ENCODE measurements at places on chromosomes 4 and X. TPM values are rescaled to one million over a fixed set of nuclear protein-coding genes. Genes with fewer than 3 reads are reported as not detected.

DNA sequence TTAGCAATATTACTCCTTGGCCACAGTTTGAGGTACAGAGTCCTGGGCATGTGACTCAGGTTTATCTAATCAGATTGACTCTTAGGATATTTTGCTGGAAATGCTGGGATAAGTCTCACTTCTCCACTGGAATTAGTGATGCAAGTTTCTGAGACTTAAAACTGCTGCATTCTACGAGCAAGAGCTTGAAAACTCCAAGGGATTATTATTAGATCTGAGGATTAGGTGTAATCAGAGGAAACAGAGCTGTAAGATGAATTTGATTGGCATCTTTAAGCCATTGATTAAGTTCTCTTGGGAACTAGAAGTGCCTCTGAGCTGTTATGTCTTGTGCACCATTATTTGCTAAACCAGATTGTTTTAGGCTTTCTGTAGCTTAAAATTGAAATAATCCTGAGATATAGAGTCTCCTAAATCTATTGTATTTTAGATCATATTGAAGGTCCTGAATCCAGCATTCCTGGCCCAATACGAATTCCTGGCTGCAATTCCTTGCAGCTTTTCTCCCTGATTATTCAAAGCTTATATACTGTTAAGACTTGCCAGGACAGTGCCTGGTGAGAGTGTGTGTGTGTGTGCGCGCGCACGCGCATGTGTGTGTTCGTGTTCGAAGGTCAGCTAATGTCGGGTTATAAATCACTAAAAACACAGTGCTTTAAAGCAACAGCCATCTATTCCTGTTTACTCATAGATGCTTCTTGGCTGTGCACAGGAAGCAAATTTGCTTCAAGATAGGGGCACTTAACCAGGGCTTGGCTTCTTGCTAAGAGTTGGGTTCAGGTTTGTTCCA, 735.1 kb downstream of the STIM2 start:
- H3K27me3 ChIP-seq = no peaks in the 10 kb centered on the region
- DNase-seq = no peak
- H3K4me1 ChIP-seq = no peaks in the 10 kb centered on the region
- no peaks in the 10 kb centered on the region for H3K36me3 ChIP-seq

- no peaks in the 10 kb centered on the region for H3K36me3 ChIP-seq
- H3K4me1 ChIP-seq = no peaks in the 10 kb centered on the region
- no peak for DNase-seq
- peaks cover 4% of the 10 kb centered on the region for H3K27me3 ChIP-seq
- H3K27ac ChIP-seq = no peak overlapping the region
Measured at GRCh38 chrX:53031380-53031779, 17.2 kb upstream of the GPR173 start.

DNA sequence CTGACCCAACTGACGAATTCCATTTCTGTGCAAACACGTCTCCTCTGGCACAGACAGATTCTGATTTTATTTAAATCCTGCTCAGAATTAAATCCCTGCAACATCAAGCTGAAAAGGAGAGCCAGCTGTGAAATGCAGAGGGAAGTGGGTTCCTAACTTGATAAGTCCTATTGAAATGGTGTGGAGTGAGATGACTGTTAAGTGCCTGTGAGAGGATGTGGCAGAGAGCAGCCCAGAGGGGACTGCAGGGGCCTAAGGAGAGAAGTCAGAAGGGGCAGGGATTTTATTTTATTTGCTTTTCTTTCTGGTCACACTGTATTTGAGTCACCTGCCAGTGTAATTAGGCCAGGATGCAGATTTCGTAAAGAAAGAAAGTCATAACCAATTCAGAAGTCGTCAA, 277.4 kb downstream of the NKX6-1 start:
- no peak overlapping the region for H3K27ac ChIP-seq
- H3K36me3 ChIP-seq = no peaks in the 10 kb centered on the region
- no peak overlapping the region for H3K4me3 ChIP-seq
- no peaks in the 10 kb centered on the region for H3K4me1 ChIP-seq

DNA sequence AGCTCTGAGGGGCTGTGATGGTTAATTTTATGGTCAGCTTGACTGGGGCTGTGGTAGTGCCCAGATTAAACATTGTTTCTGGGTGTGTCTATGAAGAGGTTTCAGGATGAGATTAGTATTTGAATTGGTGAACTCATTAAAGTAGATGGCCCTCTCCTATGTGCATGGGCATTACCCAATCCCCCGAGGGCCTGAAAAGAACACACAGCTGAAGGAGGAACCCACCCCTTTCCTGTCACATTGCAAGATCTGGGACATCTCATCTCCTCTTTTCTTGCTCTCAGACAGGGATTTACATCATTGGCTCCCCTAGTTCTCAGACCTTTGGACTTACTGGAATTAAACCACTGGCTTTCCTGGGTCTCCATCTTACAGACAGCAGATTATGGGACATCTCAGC, 29.4 kb upstream of the NDP start:
- H3K4me3 ChIP-seq = no peak overlapping the region
- no peak for DNase-seq
- no peak overlapping the region for H3K27ac ChIP-seq
- H3K27me3 ChIP-seq = no peaks in the 10 kb centered on the region
- H3K36me3 ChIP-seq = no peaks in the 10 kb centered on the region
- H3K4me1 ChIP-seq = no peaks in the 10 kb centered on the region

The VGLL1 gene
- total RNA-seq = 0.77 TPM

The CXCL6 gene
- total RNA-seq = not detected

DNA sequence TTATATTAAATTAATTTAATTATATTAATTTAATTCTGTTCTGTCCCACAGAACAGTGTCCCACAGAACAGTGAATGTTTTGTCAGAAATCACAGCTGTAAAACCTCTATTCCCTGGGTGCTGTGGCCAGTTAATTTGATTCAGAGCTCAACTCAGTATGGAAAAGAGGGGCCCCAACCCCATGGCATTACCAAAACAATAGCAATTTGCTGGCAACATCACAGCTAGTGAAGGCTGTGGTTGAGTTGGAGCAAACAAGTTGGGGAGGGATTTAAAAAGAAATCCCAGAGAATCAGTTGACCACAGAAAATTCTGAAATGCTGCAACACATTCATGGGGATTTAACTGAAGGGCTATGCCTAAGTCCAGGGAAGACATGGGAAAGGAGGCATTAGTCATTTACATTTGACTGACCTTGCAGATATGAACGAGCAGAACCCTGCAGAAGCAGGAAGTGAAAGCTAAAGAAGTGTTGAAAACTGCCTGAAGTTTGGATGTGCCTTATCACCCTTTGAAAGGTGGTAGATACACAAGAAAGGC, 30.1 kb downstream of the PDHA2 start:
- H3K27ac ChIP-seq = no peak overlapping the region
- no peaks in the 10 kb centered on the region for H3K36me3 ChIP-seq
- no peak overlapping the region for H3K4me3 ChIP-seq
- H3K4me1 ChIP-seq = no peaks in the 10 kb centered on the region

DNA sequence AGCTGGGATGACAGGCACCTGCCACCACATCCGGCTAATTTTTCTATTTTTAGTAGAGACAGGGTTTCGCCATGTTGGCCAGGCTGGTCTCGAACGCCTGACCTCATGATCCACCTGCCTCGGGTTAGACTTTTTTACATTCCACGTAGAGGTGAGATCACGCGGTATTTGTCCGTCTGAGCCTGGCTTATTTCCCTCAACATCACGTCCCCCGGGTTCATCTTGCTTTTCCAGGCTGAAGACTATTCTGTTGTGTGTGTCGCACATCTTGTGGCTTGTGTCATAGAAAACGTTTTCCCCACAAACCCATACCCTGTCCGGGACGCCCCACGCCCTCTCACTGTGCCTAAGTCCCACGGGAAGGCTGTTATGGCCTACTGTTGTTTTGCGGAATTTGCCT, 185.3 kb downstream of the CRLF2 start:
- H3K27me3 ChIP-seq = peaks cover 2% of the 10 kb centered on the region
- peak; percentile 29 for DNase-seq
- H3K4me1 ChIP-seq = peaks cover 16% of the 10 kb centered on the region
- no peaks in the 10 kb centered on the region for H3K36me3 ChIP-seq
- peak overlapping the region; percentile 68 for H3K27ac ChIP-seq

- H3K4me1 ChIP-seq = peaks cover 16% of the 10 kb centered on the region
- H3K27ac ChIP-seq = no peak overlapping the region
- H3K36me3 ChIP-seq = no peaks in the 10 kb centered on the region
- H3K27me3 ChIP-seq = peaks cover 34% of the 10 kb centered on the region
Measured at GRCh38 chrX:54411732-54412131, 28.5 kb upstream of the TSR2 start.

- DNase-seq = no peak
- peaks cover 37% of the 10 kb centered on the region for H3K4me1 ChIP-seq
- H3K36me3 ChIP-seq = peaks cover 27% of the 10 kb centered on the region
- H3K27me3 ChIP-seq = no peaks in the 10 kb centered on the region
- H3K4me3 ChIP-seq = peak overlapping the region; percentile 96
- H3K27ac ChIP-seq = peak overlapping the region; percentile 97
Measured at GRCh38 chr4:98262431-98262830, 1.2 kb downstream of the RAP1GDS1 start.

DNA sequence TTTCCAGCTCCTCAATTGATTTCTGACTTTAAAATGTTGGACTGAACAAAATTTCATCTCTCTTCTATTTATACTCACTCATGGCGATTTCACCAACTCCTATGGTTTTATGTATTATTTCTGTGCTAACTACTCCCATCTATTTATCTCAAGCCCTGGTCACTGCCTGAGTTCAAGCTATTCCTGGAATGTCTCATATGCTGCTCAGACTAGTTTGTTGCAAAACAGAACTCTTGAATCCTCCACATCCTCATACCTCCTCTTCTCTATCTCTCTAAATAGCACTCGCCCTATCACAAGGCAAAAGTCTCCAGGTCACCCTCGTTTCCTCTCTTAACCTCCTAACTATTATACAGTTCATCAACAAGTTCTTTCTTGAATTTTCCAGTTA, 19.0 kb upstream of the DDX60 start:
- no peak for DNase-seq
- no peak overlapping the region for H3K4me3 ChIP-seq
- peaks cover 4% of the 10 kb centered on the region for H3K4me1 ChIP-seq

The SPANXN3 gene
- not detected for total RNA-seq

GRCh38 chrX:68490644-68491043, 8.2 kb upstream of the YIPF6 start:
- no peak overlapping the region for H3K27ac ChIP-seq
- no peaks in the 10 kb centered on the region for H3K36me3 ChIP-seq
- no peak overlapping the region for H3K4me3 ChIP-seq
- DNase-seq = no peak
- peaks cover 7% of the 10 kb centered on the region for H3K27me3 ChIP-seq

The FGF13 gene
- total RNA-seq = not detected

- no peak overlapping the region for H3K4me3 ChIP-seq
- peaks cover 14% of the 10 kb centered on the region for H3K4me1 ChIP-seq
- no peak for DNase-seq
Measured at GRCh38 chr4:150906987-150907633, 108.0 kb downstream of the LRBA start.

The ENAM gene
- total RNA-seq = not detected

- no peaks in the 10 kb centered on the region for H3K27me3 ChIP-seq
- H3K27ac ChIP-seq = no peak overlapping the region
- no peaks in the 10 kb centered on the region for H3K4me1 ChIP-seq
- DNase-seq = no peak
- no peaks in the 10 kb centered on the region for H3K36me3 ChIP-seq
- no peak overlapping the region for H3K4me3 ChIP-seq
Measured at GRCh38 chr4:187172340-187172761, 448.7 kb upstream of the FAT1 start.

GRCh38 chr4:147789596-147789995, 57.7 kb downstream of the ARHGAP10 start:
- peaks cover 31% of the 10 kb centered on the region for H3K4me1 ChIP-seq
- no peak overlapping the region for H3K27ac ChIP-seq
- no peaks in the 10 kb centered on the region for H3K36me3 ChIP-seq
- H3K4me3 ChIP-seq = no peak overlapping the region
- DNase-seq = no peak
- no peaks in the 10 kb centered on the region for H3K27me3 ChIP-seq

- DNase-seq = no peak
- H3K4me3 ChIP-seq = no peak overlapping the region
- H3K27me3 ChIP-seq = no peaks in the 10 kb centered on the region
- peaks cover 21% of the 10 kb centered on the region for H3K4me1 ChIP-seq
- H3K36me3 ChIP-seq = peaks cover 31% of the 10 kb centered on the region
Measured at GRCh38 chr4:55407119-55407518, 11.4 kb downstream of the TMEM165 start.

The CTAG1B gene
- not detected for total RNA-seq

DNA sequence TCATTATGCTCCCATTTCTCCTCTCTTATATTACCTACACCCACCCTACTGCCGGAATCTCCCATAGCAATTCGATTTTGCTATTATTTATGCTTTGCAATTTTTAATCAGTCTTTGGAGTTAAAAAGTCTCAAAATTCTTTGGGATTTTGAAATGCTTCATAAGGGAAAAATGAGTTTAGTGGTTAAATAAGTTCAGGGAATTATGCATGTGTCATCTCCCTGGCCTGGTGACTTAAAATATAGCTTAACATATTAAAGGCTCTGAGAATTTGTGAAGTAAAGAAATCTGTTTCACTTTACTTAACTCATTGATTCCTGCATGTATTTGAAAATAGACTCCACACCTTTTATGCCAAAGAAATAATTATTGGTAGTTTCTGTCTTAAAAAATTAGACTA, 185.1 kb upstream of the DIPK2B start:
- no peak for DNase-seq
- H3K27ac ChIP-seq = no peak overlapping the region
- H3K4me3 ChIP-seq = no peak overlapping the region
- no peaks in the 10 kb centered on the region for H3K27me3 ChIP-seq

DNA sequence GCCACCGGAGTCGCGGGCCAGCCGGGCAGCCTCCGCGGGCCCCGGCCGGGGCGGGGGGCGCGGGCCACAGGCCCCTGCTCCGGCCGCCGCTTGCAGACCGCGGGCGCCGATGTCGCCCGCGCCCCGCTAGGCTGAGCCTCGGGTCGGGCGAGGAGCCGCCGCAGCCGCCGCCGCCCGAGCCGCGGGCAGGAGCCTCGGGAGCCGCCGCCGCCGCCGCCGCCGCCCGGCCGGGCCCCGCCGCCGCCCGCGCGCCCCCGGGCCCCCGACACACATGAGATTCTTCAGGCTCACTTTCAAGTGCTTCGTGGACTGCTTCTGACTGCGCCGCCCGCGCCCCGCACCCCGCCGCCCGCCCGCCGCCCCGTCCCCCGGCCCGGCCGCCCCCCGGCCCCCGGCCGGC, 345 bp downstream of the SLC6A8 start:
- H3K4me3 ChIP-seq = no peak overlapping the region
- peaks cover 10% of the 10 kb centered on the region for H3K27me3 ChIP-seq
- no peaks in the 10 kb centered on the region for H3K36me3 ChIP-seq
- DNase-seq = no peak
- no peaks in the 10 kb centered on the region for H3K4me1 ChIP-seq

The ZNF157 gene
- total RNA-seq = 1.1 TPM

- H3K27me3 ChIP-seq = peaks cover 11% of the 10 kb centered on the region
- no peak overlapping the region for H3K4me3 ChIP-seq
- H3K36me3 ChIP-seq = no peaks in the 10 kb centered on the region
Measured at GRCh38 chrX:11698702-11699101, 33.0 kb upstream of the ARHGAP6 start.

The FGF16 gene
- not detected for total RNA-seq

The DOK7 gene
- not detected for total RNA-seq

Measured in activated naive CD8-positive, alpha-beta T cell treated with anti-CD3 and anti-CD28 coated beads, Interleukin-2, amount 10 ng/mL, durations not matched to agents 7 days and 5 days (primary cell).